Nephron progenitor cell (in vitro differentiated cells): ENCODE measurements at places on chromosomes 11 and 22.

DNA sequence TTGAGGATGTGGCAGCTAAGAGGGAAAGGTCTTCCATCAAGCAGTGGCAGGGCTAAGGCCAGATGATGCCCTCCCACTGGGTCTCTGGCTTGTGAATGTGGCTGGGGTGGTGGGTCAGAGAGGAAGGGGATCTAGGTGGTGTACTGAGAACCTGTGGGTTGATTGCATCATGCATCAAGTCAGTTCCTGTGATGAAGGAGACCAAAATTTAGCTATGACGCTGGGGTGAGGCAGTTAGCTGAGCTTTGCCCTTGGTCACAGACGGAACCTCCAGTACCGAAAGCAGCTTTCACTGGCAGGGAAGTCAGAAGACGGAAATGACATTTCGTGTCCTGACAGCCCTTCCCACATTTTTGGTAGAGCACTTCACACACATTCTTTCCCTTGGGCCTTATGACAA, 20.7 kb downstream of the ATG16L2 start:
- no peak for DNase-seq

- no peak for DNase-seq
Measured at GRCh38 chr11:78304201-78304600, 113.4 kb downstream of the GAB2 start.

DNA sequence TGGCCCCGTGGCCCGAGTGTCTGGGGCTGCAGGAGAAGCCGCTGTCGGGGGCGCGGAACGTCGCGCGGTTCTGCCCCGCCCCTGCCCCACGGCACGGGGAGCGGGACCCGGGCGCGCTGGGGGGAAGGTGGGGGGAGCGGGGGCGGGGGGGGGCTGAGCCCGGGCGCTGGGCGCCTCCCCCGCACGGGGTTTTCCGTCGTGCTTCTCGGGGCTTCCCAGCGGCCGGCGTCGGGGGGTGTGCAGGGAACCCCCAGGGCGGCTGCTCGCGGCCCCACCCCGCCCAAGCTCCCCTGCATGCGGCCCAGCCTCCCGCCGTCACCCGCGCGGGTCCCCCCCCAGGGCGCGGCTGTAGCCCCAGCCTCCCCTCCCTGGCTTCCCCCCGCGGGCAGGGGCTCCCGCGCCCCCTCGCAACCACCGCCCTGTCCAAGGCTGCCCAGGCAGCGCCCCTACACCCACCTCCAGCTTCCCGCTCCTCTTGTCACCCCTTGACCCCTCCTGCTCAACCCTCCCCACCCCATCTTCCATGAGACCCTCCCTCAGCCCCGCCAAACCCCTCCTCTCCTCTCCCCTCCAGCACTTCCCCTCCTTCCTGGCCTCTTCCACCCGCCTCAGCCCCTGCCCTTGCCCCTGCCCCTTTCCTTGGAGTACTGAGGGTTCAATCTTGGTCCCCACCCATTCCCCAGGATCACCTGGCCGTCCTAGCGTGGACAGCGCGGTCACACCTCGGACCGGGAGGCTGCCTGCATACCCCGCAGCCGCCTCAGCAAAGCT, 1.7 kb downstream of the IL17REL start:
- DNase-seq = peak; percentile 25

DNA sequence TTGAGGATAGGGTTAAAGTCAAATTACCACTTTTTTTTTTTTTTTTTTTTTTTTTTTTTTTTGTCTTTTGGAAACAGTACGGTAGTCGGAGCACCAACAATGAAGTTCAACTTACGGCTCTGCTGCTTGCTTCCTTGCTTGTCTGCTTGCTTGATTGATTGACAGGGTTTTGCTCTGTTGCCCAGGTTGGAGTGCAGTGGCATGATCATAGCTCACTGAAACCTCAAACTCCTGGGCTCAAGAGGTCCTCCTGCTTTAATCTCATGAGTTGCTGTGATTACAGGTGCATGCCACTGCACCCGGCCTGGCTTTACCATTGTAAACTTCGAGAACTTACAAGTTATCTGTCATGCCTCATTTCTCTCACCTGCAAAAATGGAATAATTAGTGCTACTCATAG, 5.8 kb downstream of the SGSM3 start:
- DNase-seq = no peak

DNA sequence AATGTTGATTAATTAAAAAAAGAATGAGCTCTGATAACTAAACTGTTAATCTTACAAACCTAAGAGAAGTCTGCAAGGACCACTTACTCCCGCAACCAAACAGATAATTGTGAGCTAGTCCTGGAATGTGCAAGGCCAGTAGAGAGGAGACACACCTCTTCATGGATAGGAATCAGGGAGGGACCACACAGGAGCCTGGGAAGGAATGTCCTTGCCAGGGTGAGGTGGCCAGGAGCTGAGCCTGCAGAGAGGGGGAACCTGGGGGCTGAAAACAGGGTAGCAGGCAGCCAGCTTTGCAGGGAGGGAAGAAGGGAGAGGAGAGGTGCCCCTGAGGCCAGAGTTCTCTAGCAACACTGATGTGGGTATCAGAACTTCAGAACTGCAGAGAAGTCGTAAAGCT, 9.4 kb upstream of the NLRP10 start:
- no peak for DNase-seq

GRCh38 chr11:13276454-13276831, 1.1 kb upstream of the BMAL1 start:
- DNase-seq = peak; percentile 9

- no peak for DNase-seq
Measured at GRCh38 chr11:111494040-111494439, 18.1 kb downstream of the BTG4 start.

GRCh38 chr11:73493956-73494598, 103.8 kb downstream of the FAM168A start:
- no peak for DNase-seq

- peak; percentile 29 for DNase-seq
Measured at GRCh38 chr11:114348200-114349191, 51.8 kb downstream of the C11orf71 start.

- DNase-seq = no peak
Measured at GRCh38 chr11:93528757-93529645, 14.2 kb downstream of the SMCO4 start.

DNA sequence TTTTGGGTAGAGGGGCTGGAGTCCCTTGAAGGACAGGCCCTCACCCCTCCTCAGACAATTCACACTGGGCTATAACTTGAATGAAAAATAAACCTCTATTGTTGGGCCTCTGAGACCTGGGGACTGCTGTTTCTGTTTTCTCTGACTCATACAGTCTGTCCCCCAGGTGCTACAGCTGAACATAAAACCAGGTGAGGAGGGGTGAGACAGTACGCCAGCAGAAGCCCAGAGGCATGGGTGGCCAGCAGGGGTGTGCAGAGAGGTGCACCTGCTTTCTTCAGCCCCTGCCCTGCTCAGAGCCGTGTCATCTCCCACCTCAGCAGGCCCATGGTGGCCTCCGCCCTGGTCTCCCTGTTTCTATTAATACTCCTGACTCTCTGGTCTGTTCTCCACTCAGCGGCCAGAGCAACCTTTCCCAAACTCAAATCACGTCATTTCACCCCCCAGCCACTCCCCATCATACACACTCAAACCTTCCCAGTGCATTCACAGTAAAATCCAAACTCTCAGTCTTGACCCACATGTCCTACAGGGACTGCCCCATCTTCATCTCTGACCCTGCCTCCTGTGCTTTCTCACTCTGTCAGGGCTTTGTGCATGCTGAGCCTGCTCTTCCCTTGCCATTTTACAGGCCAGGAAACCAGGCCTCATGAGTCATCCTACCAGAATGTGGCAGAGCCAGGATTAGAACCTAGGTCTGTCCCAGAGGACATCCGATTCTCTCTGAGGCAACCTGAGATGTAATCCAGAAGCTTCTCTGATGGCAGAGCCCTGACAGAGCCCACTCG, 5.4 kb upstream of the IL2RB start:
- DNase-seq = no peak

DNA sequence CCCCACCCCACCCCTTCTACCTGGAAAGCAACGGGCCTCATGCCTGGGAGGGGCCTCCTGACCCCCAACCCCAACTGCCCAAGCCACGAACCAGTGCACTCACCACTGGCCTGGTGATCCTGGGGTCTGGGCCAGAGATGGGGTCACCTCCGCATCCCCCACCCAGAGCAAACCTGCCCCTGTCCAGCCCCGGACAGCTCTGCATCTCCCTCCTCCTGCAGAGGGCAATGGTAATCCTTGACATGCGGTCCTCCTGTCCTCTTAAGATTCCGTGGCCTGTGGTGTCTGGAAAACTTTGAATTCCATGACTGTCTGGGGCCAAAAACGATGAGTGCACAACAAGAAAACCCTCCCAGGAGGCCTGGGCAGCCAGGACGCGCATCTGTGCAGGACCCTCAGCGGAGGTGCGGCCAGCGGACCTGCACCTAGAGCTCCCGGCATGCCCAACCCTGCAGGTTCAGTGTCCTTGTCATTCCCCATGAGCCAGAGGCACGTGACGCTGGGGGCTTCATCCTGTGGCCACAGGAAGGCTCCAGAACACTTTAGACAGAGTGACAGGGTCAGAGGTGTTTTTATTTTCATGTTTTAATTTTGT, 16.1 kb upstream of the PPARA start:
- no peak for DNase-seq

DNA sequence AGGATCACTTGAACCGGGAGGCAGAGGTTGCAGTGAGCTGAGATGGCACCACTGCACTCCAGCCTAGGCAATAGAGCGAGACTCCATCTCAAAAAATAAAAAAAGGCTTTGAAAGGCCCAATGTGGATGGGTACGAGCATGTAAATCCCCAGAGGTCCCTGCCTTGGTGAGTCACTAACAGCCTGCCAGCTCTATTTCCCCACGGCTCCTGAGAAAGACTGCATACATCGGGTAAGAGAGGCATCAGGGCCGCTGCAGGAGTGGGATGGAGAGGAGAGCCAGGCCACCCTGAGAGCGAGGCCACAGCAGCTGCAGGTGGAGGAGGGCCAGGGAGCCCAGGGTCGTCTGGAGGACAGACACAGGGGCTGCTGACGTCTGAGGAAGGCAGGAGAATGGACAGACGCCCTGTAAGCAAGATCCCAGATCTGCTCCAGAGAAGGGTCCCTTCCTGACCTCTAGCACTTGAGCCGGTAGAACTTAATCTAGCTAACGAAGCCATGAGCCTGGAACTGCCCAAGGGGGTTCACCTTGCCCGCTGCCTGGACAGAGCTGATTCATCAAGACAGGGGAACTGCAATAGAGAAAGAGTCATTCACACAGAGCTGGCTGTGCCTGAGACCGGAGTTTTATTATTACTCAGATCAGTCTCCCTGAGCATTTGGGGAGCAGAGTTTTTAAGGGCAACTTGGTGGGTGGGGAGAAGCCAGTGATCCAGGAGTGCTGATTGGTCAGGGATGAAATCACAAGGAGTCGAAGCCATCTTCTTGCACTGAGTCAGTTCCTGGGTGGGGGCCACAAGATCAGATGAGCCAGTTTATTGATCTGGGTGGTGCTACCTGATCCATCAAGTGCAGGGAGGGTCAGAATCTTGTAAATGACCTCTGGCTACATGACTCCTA, 5.1 kb upstream of the KRTAP5-9 start:
- no peak for DNase-seq

DNA sequence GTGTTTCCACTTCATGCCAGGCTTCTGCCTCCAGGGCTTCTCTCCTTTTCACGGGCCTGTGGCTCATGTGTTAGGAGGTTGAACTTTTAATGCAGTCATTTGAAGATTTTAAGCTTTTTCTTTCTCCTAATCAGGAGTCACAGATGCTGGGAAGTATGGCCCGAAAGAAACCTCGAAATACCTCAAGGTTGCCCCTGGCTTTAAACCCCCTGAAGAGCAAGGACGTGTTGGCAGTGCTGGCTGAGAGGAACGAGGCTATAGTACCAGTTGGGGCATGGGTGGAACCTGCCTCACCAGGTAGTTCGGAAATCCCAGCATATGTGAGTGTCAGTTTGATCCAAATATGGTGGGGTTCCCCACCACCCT, 571 bp downstream of the CCDC15 start:
- no peak for DNase-seq

- DNase-seq = no peak
Measured at GRCh38 chr11:73173755-73174494, 31.8 kb upstream of the FCHSD2 start.

DNA sequence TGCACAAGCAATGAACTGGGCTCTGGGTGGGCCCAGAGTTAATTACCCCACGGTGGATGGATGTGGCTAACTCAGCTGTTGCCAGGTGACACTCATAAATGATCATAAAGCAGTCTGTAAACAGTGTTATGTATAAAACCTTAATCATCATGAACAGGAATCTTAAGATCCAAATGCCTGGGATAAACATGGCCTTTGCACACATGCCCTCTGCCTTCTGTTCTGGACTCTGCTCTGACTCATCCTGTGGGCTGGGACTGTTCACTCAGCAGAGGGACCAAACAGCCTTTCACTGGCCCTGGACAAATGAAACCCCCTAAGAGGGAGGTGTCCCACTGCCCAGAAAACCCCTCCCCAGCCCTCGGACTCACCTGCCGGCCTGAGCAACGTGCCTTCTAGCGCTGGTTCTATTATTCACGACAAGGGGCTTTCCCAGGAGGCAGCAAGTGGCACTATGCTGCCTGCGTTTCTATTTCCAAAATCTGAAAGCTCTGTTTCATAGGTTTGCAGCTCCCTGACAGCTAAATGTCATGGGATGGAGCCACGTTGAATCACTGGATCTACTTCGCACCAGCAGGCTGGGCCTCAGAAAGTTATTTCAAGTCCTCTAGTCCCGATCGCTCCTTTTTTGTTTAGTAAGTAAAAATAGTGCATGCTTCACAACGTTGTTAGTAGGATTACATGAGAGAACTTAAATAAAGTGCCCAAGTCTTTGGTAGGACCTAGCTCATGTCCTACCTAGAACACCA, 53.0 kb downstream of the LARGE1 start:
- no peak for DNase-seq

- DNase-seq = no peak
Measured at GRCh38 chr22:39946503-39947219, 13.5 kb upstream of the TMA7B start.

DNA sequence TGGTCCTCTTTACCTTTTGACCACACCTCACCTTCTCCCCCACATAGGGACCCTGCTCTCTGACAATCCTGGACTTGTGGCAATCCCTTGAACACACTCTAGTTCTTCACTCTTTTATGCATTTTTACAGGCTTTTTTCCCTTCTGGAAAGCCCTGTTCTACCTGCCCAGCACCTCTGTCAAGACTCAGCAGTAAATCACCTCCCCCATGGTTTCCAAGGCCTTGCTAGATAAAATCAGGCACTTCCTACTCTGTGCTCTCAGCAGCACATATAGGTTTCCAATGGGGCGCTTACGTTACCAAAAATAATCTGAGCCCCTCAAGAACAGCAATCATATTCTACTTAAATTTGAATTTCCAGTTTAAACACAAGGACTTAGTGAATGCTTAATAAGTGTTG, 53.9 kb downstream of the ETS1 start:
- no peak for DNase-seq

GRCh38 chr11:95229993-95230809, 801 bp downstream of the SESN3 start:
- peak; percentile 53 for DNase-seq

GRCh38 chr11:43360361-43361032, 1.8 kb downstream of the TTC17 start:
- no peak for DNase-seq

DNA sequence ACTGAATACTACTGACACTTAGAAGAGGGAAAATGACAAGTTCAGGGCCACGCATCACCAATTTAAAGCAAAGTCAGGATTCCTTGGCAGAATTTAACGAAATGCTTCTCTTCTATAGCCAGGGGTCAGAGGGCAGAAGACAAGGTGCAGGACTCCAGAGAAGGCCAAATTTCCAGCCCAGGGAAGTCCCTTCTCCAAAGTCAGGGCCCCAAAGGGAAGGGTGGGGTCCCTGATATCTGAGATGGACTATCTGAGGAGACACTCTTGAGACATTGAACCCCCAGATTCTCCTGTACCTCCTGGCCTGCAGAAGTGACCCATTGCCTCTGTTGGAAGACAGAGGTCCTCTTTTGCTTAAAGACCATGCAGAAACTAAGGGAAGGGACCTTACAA, 91.2 kb downstream of the RPS6KA4 start:
- no peak for DNase-seq

GRCh38 chr11:61091373-61092279, 10.7 kb upstream of the CD5 start:
- DNase-seq = no peak
